Caki2 (cell line): ENCODE measurements at places on chromosomes 2 and 18.

- no peak for DNase-seq
Measured at GRCh38 chr2:134197445-134197844, 56.4 kb upstream of the MGAT5 start.

- DNase-seq: peak; percentile 88
Measured at GRCh38 chr2:119255760-119256581, 32.3 kb downstream of the STEAP3 start.

DNA sequence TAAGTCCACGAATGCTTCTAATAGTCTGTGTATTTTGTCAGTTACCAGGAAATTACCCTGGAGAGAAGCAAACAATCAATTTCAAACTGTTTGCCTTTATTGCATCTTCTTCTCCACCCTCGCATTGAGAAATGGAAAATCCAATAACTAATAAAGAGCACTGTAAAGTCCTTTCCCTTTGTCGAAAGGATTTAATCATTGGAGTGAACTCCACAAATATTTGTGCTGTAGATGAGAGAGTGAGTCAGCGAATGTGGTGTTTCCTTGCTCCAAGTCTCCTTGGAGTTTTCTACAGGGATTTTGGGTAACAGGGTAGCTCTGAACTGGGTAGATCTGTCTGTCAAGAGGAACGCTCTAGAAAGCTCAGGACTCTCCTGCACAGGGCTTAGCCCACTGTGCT, 240.2 kb downstream of the KCNS3 start:
- no peak for DNase-seq

GRCh38 chr2:223989206-223989855, 32.1 kb downstream of the MRPL44 start:
- no peak for DNase-seq

DNA sequence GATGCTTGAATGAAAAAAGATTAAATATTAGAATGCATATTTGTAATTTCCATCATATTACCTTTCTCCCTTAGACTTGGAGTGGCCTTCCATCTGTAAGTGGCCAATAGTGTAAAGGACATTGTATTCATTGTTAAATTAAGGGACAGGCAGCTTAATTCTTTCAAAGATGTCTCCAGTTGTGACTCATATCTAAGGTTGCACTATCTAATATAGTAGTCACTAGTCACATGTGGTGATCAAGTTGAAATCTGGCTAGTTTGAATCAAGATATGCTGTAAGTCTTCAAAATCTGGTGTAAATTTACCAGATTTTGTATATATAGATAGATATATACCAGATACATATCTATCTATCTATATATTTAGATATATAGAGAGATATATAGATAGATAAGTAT, 52.4 kb upstream of the AGPS start:
- no peak for DNase-seq

GRCh38 chr2:121858369-121858768, 102.9 kb downstream of the TSN start:
- no peak for DNase-seq

DNA sequence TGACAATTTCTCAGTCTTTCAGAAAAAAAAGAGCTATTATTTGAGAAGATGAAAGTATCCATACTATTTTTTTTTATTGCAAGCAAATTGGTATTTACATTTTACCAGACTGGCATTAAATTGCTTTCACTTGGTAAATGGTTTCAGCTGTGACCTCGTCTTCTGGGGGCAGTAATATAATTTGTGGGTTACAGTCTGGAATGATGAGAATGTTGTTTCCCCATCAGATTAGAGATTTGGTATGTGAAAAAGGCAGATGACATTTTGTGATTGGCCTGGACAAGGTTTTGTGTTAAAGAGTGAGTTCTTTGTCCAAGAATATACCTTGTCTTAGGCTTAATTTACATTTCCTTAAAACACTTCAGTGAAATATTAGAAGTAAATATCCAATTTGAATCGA, 390.1 kb upstream of the ST6GAL2 start:
- no peak for DNase-seq

DNA sequence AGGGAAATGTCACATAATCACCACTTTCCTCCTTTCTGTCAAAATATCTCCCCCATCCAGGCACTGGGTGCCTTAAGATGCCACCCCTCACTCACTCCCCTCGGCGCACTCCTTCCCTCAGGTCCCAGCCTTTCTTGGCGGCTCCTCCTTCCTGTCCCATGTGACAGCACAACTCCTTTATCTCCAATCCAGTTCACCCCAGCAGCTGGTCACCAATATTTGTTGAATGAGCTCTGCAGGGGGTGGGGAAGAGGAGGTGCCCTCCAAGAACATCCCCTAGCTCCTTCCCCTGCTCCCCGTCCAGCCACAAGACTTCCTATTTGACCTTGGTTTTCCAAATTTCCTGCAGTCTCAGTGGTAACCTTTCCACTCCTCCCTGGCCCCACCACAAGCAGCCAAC, 31.6 kb upstream of the ID2 start:
- DNase-seq: no peak

DNA sequence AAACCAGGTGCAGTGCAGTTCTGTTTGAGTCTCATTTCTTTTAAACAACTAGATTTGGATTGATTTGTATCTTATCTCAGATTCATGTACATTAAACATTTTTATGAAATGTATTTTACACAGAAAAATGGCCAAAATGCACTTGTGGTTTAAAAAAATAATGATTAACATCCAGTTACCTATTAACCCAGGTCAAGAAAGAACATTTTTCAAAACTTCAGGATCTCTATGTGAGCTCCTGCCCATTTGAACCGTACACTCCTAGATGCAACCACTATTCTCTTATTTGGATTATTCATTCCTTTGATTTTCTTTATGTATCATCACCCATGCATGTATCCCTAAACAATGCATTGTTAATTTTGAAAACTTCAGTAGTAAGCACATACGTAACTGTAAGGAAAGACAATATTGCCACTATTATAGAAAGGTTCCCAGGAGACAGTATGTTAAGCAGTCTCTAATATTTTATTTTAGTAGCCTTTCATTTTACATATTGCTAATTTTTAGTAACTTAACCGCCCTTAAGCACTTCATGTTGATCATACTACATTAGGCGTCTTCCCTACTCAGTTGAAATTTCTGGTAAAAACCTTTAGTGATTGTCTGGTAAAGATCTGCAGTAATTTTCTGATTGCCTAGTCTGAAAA, 22.7 kb downstream of the RNF138 start:
- DNase-seq: no peak

DNA sequence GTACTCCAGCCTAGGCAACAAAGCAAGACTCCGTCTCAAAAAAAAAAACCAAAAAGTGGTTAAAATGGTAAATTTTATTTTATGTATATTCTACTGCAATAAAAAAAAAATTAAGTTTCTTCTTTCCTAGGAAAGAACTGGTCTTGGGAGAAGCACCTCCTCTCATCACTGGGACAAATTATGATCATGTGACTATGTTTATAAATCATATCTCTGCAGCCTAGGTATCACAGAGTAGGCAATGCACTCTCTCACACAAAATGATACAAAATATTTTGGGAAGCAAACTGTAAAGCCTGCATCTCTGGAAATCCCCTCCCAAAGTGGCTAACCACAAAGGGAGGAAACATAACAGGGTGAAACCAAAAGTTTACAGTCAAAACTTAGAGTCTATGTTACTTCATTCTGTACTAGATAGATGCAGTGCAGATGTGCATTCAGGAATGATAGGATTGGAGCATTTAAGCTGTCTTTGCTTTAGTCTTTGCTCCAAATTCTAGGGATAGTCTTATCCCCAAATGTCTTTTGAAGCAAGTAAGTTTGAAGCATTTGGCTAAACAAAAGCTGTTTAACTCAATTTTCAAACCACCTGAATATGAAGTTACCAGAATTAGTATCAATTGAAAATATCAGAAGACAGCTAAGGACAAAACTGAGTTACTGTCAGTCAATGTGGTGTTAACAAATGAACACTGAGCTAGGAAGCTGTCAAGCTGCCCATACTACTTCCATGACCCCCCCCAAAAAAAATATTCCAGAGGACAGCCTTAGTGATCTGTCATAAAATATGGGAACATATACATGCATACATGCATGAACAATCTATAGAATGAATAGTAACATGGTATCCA, 21.1 kb upstream of the MALT1 start:
- no peak for DNase-seq

GRCh38 chr2:241999184-241999583, 129.7 kb downstream of the RTP5 start:
- no peak for DNase-seq

DNA sequence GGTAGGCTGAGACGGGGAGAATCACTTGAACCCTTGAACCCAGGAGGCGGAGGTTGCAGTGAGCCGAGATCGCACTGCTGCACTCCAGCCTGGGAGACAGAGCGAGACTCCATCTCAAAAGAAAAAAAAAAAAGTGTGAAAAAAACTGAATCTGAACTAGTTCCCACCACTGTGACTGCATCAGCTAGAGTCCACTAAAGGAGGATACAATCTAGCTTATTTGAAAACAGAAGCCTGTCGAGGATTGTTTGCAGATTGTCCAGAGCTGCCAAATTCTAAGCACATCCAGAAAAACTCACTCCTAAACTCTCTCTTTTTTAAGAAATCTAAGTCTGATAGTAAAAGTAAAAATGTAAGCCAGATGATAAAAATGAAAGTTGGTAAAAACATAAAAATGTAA, 10.6 kb downstream of the GFPT1 start:
- no peak for DNase-seq

GRCh38 chr18:76357585-76358260, 137.3 kb downstream of the ZNF516 start:
- DNase-seq: no peak

GRCh38 chr2:216830346-216830745, 29.5 kb downstream of the TNP1 start:
- no peak for DNase-seq

GRCh38 chr18:76983613-76984051, 149.0 kb downstream of the MBP start:
- DNase-seq: no peak

GRCh38 chr2:46720592-46721185, 194.9 kb downstream of the MCFD2 start:
- DNase-seq: no peak

- DNase-seq: peak; percentile 61
Measured at GRCh38 chr2:120344976-120345581, 857 bp upstream of the INHBB start.

DNA sequence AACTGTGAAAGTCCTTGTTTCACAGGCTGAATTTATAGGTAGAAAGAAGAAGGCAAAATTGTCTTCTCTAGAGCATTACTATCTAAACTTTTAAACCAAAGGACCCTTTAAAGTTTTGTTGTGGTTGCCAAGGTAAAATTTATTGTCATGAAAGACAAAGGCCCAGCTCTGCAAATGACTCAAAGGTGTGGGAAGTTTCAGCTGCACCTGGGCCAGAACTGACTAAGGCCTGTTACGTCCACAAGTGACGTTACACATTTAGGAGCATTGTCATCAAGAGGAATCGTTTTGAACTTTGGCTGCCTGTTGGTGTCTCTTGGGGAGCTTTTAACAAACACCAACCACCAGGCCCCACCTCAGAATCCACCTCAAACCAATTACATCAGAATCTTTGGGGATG, 8.1 kb upstream of the DSC3 start:
- no peak for DNase-seq

- DNase-seq: no peak
Measured at GRCh38 chr2:11598228-11598731, 64.4 kb downstream of the GREB1 start.

- no peak for DNase-seq
Measured at GRCh38 chr18:67117804-67118203, 398.7 kb downstream of the DSEL start.

GRCh38 chr2:129748653-129749052, 230.8 kb upstream of the RAB6C start:
- DNase-seq: no peak

DNA sequence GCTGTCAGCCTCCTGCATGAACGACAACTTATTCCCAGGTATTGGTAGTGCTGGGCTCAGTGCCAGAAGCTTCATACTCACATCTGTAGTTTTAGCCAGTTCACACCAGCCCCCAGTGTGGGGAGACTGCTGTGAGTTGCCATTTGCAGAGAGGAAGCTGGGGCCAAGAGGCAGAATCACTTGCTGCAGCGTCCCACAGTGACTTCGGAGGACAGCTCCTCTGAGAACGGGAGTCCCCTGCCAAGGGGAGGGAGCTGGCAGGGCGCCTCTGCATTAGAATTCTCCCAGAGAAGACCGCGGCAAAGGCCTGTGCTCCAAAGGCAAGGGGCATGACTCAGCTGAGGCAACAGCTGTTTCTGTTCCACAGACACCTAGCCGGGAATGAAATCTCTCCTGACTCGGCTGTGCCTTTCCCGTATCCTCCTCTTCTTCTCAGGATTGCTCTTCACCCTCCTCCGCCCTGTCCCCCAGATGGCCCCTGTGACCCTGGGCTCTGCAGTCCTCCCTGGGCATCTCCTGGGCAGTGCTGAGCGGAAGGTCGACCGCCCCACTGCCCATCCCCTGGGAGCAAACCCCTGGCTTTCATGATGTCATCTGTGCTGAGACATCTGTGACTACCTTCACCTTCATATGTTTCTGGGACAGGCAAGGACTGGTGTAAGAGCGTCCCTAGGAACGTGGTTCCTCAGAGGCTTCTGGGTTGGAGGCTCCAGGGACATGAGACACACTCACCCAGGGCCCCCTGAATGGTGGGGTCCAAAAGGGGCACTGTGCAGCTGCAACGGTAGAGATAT, 18.0 kb downstream of the MAL start:
- DNase-seq: peak; percentile 90

- DNase-seq: no peak
Measured at GRCh38 chr2:102005989-102006885, 14.5 kb downstream of the IL1R2 start.

DNA sequence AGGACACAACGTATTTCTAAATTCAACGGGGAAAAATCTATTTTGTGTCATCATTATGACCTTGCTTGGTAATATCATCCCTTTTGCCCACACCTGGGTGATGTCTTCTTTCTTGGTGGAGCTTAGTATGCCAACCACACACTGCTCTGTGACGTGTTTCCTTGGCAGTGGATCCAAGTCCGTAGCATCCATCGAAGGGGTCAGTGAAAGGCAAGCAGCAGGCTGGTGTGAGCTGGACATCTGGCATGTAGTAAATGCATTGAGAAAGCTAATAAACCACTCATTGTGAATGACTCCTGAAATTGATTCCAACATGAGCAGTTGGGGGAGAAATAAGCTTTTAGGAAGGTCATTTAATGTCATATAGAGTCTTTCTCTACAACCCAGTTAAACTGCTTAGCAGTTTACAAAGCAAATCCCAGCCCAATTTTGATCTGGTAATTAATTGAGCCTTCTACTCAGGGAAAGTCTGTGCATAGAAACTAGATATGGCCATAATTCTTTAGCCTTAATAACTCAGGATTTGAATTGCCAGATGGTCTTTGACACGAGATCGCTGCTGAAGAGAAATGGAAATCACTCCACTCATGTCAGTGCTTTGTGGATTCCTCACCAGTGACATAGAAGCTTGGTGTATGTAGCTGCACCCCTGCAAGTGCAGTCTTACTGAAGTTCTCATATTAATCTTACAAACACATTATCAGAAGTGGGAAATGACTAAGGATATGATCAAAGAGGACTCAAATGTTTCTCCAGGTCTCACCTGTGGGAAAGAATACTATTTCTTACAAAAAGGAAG, 494.8 kb downstream of the CMPK2 start:
- DNase-seq: no peak
